ENCODE measurements at places on chromosomes 3 and 15. TPM values are rescaled to one million over a fixed set of nuclear protein-coding genes. Genes with fewer than 3 reads are reported as not detected.

GRCh38 chr3:188792793-188793192 lies 379.0 kb upstream of the TPRG1 start:
- peak; percentile 41 for DNase-seq

DNA sequence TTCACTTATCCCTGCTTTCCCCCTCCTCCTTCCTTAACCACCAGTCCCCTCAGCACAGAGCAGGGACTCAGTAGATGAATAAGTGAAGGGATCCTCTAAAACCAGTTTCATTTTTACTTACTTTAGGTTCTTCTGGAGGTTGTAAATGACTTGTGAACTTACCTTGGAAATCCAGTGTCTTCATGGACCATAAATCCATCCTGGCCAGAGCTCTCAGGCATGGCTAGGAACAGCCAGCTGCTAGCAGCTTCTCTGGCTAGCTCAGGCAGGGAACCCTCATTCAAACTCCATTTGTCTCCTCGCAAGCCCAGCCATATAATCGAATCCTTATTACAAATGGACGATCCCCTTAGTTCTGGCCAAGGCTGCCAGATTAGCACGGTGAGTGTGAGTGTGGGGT lies 78.5 kb downstream of the LRTM1 start:
- no peak for DNase-seq

DNA sequence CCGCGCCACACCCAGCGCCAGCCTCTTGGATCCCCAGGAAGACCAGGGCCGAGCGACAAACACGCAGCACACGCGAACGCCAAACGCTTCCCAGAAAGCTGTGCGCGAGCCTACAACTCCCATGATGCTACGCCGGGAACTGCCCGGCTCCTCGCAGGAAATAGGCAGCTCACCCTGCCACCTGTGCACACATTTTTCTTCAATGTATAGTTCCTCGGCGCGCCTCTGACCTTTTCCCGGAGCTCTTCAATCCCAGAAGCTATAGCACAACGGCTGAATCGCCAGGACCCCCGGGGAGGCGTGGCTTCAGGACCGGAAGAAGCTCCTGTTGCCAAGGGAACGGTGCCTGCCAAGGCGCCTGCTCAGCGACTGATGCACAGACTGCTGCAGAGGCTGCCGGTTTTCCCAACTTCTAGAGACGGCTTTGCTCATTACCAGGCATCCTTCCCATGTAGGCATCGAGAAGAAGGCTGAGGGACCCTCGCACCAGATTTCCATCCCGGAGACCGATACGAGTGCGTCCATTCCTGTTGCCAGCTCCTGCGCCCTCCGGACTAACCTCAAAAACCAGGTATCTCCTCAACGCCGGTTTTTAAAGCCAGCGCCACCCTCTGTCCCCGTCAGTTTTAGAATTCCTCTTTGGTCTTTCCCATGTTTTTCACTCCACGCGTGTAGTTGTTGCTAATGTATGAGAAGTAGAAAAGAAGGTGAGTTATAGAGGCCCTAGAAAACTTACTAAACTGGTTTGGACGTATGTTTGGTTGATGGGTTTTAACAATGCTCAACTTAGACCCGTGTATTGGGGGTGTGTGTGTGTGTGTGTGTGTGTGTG lies at the start of gene ARL6:
TSS of gene ARL6 (plus strand) at position 352 of the 832 bp plus-strand sequence. CDS start 3,350 bp downstream, outside the sequence.
- DNase-seq, result peak; percentile 90

GRCh38 chr3:156793400-156793799 lies 32.8 kb upstream of the LEKR1 start:
- DNase-seq, result no peak

DNA sequence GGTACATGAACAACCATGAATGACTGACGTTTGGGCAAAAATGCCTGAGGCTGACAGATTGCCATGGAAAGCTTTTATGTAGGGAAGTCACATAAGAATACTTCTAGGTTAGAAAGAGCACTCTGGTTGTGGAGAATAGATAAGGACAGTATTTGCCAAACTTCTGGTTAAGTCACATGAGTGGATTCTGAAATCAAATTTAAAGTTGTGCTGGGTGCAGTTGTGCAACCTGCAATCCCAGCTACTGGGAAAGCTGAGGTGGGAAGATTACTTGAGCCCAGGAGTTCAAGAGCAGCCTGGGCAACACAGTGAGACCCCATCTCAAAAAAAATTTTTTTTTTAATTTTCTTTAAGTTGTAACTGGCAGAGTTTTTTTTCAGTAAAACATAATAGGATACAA lies 7.2 kb upstream of the ZNF148 start:
- DNase-seq, result no peak

GRCh38 chr3:152272771-152273242 lies 4.1 kb downstream of the MBNL1 start:
- DNase-seq, result no peak

GRCh38 chr15:68614286-68615035 lies 35.7 kb downstream of the CORO2B start:
- DNase-seq, result peak; percentile 77

The TM6SF1 gene
- polyA plus RNA-seq, result 17.5 TPM

The SPATA12 gene
- not detected for polyA plus RNA-seq

The TIMMDC1 gene
- polyA plus RNA-seq, result 311 TPM

The LYZL4 gene
- not detected for polyA plus RNA-seq
